ENCODE measurements at places on chromosomes 16 and 17.

DNA sequence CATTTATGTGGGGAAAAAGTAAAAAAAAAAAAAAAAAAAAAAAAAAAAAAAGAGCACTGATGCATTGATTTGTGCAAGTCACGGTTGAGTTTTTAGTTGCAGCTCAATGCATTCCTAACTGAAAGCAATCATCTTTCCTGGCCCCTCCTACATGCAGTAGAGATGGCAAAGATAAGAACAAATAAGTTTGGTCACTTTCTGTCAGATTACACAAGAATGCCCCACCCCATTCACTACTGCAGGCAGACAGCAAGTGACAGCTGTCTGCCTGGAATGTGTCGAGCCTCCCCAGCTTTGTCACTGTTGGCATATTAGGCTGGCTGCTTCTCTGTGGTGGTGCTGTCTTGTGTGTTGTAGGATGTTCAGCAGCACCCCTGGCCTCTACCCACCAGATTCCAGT lies 243.5 kb downstream of the FOXL1 start:
- no peak for DNase-seq

DNA sequence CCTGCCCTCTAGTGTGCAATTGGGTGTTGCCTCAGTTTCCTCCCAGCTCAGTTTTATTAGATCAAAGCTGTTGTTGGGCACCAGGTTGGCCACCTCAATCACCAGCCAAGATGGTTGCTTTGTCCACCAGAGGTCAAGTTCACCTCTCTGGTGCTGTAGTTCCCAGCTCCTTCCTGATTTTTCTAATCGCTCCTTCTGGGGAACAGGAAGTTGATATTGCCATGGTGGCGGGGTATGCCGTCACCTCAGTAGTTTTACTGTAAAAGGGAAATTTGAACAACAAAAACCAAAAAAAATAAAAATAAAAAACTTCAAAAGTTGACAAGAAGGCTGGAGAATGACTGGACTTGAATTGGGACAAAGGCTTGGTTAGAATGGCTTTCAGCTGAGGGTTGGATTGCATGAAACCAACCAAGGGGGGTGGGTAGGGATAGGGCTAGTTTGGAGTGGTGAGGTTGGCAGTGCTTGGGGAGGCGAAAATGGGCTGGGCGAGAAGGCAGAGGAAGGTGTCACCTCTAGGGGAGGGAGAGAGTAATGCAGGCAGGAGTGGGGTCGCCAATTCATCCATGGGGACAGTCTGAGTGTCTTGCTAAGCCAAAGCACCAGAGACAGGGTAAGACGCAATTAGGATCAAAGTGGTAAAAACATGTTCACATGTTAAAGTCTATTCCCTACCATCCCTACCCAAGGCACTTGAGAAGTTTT lies 6.2 kb downstream of the EFNB3 start:
- no peak for DNase-seq

DNA sequence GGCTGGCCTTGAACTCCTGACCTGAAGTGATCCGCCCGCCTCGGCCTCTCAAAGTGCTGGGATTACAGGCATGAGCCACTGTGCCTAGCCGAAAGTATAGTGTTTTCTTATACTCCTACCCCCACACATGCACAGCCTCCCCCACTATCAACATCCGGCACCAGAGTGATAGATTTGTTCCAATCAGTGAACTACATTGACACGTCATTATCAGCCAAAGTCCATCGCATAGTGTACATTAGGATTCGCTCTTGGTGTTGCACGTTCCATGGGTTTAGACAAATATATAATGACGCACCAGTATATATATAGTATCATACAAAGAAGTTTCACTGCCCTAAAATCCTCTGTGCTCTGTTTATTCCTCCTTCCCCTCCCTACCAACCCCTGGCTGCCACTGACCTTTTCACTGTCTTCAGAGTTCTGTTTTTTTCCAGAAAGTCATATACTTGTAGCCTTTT lies 11.9 kb upstream of the TM4SF5 start:
- DNase-seq: no peak

GRCh38 chr17:17125136-17126084 lies 80.7 kb downstream of the PLD6 start:
- no peak for DNase-seq

DNA sequence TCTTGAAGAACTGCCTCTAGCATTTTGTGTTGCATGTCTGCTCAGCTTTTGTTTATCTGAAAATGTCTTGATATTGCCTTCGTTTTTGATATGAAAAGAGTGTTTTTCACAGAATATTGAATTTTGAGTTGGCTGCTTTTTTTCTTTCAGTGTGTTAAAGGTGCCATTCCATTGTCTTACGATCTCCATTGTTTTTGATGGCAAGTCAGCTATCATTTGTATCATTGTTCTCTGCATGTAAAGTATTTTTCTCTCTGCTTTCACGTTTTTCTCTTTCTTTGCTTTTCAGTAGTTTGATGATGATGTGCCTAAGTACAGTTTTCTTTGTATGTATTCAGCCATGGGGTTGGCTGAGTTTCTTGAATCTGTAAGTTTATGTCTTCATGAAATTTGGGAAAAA lies 57.0 kb downstream of the AIPL1 start:
- DNase-seq: no peak

- no peak for DNase-seq
Measured at GRCh38 chr16:69166221-69166833, 20.6 kb upstream of the SNTB2 start.

- DNase-seq: no peak
Measured at GRCh38 chr16:1895068-1895467, 23.1 kb upstream of the MEIOB start.

DNA sequence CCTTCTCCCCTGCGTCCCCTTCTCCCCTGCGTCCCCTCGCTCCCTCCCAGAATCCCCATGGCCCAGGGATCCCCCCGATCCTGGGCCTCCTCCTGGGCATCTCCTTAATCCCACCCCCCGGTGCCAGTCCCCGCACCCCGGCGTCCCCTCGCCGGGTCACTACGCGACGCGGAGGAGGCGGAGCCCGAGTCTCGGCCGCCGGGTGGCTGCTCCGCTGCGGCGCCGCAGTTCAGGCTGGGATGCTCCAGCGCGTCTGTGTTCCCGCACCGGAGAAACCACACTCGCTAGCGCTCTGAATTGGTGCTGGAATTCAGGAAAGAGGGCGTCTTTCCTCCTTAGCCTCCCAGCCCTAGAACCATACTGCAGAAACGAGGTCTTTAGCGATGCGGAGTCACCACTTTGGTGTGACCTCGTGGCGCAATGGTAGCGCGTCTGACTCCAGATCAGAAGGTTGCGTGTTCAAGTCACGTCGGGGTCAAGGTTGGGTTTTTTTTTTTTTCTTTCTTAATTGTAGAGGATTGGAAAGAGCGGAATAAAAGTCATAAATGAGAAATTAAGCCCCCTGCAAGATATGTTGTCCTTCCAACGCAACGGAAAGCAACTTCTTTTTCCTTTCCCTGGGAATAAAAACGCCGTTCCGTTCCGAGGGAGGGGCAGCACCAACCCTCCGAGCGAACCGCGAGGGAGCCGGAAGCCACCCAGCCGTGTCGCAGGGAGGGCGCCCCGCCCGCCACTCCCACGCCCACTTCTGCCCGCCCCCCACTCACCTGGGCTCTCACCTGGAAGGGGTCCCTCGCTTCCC lies 25.7 kb upstream of the SLC47A1 start:
- peak; percentile 96 for DNase-seq

DNA sequence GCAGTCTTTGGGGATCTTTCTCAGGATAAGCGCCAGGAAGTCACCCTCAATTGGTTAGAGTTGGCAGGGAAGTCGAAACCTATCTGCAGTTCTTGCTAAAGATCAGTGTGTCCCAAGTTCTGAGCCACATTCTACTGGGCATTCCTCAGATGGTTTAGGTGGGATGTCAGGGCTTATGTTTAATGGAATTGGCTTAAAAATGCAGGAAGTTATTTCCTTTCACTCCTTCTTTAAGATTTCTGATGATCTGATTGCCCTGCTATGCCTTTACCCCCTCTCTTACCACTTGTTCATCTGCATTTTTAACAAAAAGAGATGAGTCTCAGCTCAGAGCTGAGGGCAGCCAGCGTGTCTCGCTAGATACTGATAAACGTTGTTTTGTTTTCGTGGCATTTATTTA lies 30.8 kb downstream of the FOXL1 start:
- no peak for DNase-seq

DNA sequence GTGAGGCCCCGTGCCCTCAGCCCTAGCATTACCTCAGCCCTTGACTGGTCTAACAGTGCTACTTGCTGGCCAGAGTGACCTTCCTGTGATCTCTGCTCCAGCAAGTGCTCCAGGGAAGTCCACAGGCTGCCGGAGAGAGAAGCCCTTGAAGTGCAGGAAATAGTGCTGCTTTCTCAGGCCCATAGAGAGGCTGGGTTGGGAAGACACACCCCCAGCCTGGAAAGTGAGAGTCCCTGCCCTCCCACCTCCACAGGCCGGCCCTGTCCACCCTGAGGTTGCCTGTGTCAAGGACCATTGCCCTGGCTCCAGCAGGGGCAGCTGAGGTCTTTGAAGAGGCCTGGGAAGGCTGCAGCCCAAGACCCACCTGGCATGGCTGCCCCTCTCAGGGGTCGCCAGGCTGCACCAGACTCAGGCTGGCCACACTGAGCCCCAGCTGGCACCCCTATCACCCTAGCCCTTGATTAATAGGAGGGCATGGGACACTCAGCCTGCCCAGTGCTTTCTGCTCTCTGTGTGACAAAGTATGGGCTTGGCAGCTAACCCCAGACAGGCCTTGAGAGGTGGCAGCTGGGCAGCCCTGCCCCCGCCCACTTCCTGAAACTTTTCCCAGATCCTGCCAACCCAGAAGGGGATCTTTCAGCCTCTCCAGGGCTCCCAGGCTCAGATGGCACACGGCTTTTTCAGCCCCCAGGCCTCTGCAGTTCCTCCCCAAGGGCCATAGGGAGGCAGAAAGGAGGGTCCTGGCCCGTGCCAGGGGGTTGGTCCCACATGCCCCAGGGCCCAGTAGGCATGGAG lies 21.7 kb downstream of the ATP6V0D1 start:
- no peak for DNase-seq

- no peak for DNase-seq
Measured at GRCh38 chr16:89602273-89602951, 11.0 kb upstream of the DPEP1 start.

DNA sequence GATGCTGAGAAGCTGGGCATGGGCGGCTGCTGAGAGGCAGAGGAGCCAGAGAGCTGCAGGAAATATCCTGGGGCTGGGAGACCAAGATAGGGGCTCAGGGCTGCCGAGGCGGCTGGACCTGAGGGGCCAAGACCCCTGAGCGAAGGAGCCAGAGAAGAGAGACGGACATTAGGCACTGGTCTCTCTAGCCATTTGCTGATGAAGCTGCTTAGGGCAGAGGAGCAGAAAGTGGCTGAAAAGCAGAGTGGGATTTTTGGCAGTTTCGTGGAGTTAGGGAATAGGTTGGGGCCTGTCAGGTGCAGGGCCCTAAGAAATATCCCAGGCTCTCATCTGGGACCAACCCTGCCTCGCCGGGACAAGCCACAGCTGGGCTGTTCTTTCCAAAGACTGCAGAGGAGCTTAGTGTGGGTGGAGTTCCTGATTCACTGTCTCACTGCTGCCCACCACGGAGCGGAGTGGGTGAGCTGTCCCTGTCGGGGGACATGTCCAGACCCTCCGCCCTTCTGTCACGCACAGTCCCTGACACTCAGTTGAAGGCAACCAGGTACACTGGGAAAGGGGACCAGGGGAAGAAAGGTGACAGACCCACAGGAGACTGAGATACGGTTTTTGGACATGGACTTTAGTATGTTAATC lies 11.3 kb upstream of the DNASE1 start:
- peak; percentile 32 for DNase-seq

- no peak for DNase-seq
Measured at GRCh38 chr17:78951967-78952551, 26.9 kb upstream of the TIMP2 start.

- no peak for DNase-seq
Measured at GRCh38 chr16:78007121-78007520, 15.2 kb upstream of the CLEC3A start.

DNA sequence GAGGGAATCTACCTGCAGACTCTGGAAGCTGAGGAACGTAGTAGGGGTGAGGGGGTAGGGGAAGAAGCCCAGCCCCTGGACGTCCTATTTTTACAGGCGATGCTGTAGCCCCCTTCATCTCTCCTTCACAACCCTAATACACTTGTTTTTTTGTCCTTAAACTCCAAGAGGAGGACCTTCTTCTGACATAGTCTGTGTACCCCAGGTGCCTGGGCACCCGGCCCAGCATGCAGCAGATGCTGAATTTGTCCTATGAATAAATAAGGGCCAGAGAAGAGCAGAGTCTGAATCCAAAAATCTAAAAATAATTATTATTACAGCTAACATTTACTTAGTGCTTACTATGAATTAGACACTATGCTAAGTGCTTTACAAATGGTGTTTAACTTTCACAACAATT lies 5.1 kb downstream of the KIF18B start:
- no peak for DNase-seq

DNA sequence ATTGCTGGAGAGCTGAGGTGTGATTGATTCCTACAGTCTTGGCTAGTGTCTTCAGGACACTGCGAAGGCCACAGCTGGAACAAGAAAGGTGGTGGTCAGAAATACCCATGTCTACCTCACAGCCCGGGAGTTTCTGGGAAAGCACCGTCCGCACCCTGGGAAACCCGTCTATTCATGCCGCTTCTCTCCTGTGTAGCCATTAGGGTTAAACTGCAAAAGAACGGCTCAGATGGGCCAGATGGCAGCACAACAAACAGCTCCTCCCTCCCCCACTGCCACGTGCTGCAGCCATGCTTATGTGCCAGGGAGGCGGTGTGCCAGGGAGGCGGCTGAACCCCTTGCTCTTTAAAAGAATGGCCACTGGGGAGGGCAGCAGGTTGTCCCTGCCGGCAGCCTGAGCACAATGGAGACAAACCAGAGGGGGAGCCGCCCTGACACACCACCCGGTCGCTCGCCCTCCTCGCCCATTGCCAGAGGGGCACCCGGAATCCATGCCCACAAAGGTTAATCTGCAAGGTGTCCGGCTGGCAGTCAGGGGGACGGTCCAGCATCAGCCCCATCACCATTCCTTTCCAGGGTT lies 65.2 kb downstream of the CYTH1 start:
- DNase-seq: no peak

DNA sequence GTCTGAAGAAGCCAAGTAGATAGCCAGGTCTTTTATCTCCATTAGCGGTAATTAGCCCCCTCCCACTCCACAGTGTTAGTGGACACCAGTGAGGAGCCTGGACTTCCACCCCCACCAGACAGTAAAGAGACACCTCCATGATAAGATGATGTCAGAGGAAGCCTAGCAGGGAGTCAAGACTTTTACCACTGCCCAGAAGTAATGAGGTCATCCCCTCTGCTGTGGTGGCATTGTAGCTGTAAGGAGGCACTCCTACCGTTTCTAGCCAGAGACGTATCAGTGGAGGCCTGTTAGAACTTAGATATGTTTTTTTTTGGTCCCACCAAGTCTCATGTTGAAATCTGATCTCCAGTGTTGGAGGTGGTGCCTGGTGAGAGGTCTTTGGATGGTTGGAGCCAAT lies 38.1 kb downstream of the PIK3R5 start:
- DNase-seq: no peak
